Activated T-cell treated with anti-CD3 and anti-CD28 coated beads for 1 hour (primary cell): ENCODE measurements at places on chromosomes 11 and 22.
A peak's percentile ranks its signal among the peaks of the same experiment; 100 is the strongest.

DNA sequence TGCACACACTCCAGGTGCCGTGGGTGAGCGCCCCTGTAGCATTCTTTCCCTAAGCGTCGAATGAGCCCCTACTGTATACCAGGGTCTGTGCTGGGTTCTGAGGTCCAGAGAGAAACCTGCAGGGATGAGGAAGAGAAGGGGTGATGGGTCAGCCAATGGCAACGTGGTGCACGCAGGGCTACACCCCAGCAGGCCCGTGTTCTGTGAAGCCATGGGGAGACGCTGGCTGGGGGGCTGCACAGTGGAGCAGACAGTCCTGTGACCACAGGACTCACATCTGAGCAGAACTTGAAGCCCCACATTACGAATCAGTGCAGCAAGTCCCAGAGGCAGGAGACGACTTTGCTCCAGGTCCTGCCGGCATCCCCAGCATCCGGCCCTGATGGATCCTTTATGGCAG is 1481.4 kb downstream of the BRD1 start:
- DNase-seq = no peak

GRCh38 chr11:118133816-118134215 is 18.8 kb downstream of the SCN4B start:
- no peak for DNase-seq

DNA sequence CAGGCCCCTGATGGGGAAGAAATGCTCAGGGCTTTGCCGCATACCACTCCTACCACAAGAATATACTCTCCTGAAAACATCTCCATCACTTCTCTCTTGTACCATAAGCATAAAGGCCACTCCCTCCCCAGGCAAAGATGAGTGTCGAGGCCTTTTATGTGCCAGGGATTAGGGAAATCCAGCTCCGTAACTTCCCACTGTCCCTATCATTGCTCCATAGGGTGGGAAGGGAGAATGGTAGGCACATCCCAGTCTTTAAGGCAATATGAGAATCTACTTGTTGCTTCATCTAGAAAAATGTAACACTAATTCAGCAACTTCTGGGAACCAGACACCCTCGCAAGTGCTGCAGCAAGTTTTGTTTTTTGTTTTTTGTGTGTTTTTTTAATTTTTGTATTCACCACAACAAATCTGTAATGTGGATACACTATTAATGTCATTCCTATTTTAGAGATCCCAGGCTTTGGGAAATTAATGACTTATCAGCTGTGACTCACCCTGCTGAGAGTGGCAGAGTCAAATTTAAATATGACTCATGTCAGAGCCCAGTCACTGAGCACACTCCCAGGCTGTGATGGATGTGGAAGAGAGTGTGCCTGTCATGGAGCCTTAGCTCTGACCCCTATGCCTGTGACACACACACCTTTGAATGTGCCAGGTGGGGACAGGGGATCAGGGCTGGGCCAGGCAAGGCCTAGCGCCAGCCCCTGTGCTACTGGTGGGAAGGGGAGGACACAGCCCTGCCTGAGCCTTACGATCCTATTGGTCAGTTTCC is 23.4 kb downstream of the PANX1 start:
- DNase-seq = no peak

DNA sequence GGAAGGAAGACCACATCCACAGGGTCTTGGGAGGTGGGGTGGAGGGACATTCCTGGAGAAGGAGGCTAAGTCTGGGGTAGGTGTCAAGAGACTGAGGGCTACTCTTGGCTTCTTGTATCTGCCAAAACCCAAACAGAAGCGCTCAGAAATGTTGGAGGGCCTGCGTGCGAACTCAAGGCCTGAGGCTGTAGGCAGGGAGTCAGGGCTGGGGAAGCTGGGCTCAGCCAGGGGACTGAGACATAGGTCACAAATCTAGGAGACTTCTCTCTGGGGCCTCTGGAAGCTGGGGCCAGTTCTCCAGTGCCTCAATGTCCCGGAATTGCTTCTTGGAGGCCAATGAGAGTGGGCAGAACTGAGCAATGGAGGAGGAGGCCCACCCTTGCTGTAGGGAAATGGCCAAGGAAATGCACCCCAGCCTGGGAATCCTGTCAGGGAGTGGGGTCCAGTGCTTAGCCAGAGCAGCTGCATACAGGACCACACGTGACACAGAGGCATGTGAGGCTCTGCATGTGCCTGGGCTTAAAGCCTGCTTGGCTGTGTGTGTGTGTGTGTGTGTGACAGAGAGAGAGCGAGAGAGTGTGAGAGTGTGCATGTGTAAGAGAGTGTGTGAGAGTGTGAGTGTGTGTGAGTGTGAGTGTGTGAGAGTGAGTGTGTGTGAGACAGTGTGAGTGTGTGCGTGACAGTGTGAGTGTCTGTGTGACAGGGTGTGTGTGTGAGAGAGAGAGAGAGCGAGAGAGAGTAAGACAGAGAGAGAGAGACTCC is 141.3 kb downstream of the ST3GAL4 start:
- no peak for DNase-seq

DNA sequence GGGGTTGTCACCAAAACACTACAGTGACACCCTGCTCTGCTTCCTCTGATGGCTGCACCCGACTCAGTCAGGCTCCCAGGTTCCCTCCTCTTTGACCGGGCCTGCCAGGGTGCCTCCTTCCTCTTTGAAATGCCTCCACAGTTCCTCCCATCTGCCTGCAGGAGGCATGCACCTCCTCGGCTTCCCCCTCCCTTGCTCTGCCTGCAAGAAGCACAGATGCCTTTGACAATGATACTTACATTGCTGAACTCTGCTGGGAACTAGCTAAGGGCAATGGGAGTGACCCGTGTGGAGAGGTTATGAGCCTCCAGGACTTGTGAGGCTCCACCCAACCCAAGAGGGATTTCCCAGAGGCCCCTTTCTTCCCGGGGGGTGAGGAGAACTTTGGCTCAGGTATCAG is 674.1 kb downstream of the OPCML start:
- DNase-seq = no peak

- DNase-seq = no peak
Observed at GRCh38 chr11:28835317-28835716, 727.1 kb downstream of the METTL15 start.

DNA sequence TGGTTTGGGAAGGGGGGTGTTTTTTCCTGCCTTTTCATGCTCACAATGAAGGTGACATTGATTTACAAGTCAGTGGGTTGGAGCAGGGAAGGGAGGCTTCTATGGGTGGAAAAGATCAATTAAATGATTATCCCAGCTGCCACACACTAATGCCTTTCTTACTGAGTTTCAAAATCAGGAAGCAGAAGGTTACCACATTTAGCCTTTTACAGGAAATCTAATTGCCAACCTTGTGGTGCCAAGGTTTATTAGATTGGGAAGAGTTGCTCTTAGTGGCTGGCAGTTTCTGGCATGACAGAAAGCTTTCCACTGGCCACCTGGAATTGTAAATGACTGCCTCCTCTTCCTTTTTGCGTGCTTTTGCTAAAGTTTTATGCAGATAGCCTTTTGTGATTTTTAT is 98.7 kb downstream of the NAV2 start:
- no peak for DNase-seq

GRCh38 chr11:64003807-64004589 is 17.8 kb downstream of the OTUB1 start:
- no peak for DNase-seq

DNA sequence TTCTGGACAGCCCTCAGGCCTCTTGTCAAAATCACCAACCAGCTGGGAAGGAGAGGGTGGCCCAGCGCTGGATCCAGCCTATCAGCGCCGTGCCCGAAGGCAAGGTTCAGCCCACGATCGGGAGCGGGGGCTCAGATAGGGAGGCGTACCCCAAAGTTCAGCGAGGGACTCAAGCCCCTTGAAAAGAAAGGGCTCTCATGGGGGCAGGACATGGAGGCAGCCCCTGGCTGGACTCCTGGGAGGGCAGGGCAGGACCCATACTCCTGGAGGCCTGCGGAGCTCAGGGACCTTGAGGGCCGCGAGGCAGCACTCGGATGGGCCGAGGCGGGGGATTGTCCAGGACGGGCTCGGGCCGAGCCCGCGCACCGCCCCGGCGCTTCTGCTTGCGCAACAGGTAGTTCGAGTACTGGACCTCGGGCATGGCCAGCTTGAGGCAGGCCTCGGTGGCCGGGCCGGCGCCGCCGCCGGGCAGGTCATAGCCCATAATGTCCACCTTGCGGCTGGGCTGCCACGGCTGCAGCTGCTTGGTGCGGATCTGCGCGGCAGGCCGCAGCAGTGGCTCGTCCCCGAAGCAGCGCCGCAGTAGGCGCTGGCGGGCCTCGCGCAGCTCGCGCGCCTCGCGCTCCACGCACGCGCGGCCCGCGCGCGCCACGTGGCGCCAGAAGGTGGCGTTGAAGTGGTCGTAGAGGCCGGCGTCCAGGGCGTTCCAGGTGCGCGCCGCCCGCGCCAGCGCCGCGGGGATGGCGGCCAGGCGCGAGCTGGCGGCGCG is 6.5 kb downstream of the GAL3ST3 start:
- DNase-seq = no peak

- no peak for DNase-seq
Observed at GRCh38 chr11:126592496-126593410, 237.3 kb downstream of the ST3GAL4 start.

- no peak for DNase-seq
Observed at GRCh38 chr22:36965696-36966095, 52.3 kb downstream of the CSF2RB start.

GRCh38 chr11:122663056-122663740 is 7.7 kb downstream of the UBASH3B start:
- no peak for DNase-seq

DNA sequence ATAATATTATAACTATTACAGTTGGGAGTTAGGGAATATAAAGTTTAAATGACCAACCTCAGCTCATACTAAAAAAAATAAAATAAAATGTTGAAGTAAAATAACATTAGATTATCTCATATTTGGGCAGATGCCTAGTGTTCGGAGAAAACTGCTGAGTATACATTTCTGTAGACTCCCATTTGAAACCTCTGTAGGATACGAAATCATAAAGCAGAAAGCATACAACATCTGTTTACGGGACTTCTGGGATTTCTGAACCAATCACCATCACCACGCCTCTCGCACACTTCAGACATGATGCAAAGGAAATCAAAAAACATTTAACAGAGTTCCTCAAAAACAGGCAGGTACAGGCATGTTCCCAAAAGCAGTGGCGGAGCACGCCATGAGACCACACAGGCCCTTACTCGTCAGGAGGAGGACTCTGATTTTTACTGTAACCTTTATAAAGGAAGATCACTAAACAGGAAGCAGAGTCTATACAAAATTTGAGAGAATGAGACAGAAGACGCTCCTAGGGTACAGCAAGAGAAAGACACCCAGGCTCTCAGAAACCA is 8.6 kb downstream of the ZNF195 start:
- DNase-seq = no peak

GRCh38 chr22:37681556-37682049 is 4.5 kb upstream of the NOL12 start:
- peak; percentile 65 for DNase-seq

- DNase-seq = no peak
Observed at GRCh38 chr11:77821349-77821851, 456 bp downstream of the AAMDC start.

DNA sequence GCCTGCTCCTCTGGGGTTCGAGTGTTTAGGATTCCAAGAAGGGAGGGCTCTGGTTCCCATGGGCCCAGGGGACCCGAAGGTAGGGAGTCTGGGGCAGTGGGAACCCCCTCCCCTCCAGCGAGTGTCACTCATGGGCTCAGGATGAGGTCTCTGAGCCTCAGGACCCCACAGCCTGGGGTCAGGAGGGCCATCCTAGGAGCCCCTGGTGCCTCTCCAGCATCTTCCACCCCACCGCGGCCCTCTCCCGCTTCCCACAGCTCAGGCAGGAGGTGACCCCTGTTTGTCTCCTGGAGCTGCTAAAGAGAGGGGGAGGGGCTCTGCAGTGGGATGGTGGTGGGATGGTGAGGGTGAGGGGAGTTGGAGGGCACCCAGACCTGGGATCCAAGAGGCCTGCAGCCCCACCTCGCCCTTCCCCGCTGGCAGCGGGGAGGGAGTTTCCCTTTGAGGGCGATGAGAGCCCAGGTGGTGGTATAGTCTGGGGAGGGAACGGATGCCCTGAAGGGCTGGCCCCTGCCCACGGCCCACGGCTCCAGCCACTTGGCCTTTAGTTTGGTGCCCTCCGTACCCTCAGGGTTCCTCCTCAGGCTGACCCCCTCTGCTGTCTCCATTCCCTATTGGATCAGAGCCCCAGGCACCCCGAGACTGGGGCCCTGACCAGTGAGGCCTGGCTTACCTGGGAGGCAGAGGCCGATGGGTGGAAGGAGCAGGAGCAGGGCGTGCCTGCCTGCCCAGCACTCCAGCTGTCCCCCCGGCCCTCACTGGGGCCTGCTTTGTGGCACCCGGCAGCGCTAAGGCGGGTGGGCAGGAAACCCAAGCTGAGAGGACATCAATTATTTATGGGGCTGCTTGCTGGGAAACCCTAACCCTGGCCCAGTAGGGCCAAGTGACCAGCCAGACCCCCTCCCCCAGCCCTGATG is 1.1 kb upstream of the CABP4 start:
- DNase-seq = no peak
